A673 (cell line): ENCODE measurements at places on chromosomes 3 and 15. TPM values are rescaled to one million over a fixed set of nuclear protein-coding genes. Genes with fewer than 3 reads are reported as not detected.
A peak's percentile ranks its signal among the peaks of the same experiment; 100 is the strongest.

DNA sequence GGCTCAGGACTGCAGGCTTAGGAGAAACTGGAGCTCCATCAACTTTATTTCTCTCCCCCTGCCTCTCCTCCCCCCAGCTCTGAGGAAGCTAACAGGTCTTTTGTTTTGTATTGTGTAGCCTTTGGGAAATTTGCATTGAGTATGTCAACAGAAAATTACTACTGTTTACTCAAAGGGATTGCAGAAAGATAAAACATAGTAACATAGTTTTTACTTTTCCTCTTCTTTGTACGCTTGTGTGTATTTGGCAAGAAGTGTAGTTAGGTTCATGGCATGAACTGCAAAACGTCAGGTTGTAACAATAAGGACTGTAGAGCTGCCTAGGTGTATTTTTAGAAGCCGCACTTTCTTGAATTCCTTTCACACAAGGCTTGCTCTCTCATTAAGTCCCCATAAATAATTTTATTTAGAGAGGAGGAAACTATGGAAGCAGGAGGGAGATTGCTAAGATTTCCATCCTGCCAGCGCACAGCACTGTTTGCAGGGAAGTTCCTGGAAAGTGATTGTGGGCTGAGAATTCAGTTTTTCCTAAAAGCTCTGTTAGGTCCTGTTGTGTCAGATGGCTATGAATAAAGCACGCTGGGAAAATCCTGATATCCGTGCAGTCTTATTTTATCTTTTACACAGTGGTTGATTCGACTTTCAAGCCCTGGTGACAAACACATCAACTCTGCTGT lies 21.1 kb upstream of the SATB1 start:
- DNase-seq: no peak

GRCh38 chr3:131236421-131236820 lies 145.2 kb upstream of the NUDT16 start:
- no peak for DNase-seq

GRCh38 chr3:179871782-179872181 lies 165.0 kb downstream of the PEX5L start:
- DNase-seq: no peak

DNA sequence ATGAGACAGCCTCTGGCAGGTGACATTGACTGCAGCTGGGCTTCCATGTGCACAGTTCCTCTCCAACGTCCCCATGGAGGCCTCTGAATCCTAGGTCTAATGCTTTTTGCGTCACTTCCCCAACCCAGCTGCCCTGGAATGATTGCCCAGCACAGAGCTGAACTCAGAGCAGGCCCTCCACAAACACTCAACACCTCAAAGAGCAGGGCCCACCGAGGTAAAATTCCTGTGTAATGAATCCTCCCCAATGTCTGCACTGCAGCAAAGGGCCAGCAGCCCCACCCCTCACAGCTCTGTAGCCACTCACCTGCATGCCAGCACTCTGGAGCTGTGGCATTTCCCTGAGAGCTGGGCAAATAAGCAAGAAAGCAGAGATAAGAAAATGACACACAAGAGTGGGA lies 42.6 kb upstream of the DUSP7 start:
- no peak for DNase-seq

DNA sequence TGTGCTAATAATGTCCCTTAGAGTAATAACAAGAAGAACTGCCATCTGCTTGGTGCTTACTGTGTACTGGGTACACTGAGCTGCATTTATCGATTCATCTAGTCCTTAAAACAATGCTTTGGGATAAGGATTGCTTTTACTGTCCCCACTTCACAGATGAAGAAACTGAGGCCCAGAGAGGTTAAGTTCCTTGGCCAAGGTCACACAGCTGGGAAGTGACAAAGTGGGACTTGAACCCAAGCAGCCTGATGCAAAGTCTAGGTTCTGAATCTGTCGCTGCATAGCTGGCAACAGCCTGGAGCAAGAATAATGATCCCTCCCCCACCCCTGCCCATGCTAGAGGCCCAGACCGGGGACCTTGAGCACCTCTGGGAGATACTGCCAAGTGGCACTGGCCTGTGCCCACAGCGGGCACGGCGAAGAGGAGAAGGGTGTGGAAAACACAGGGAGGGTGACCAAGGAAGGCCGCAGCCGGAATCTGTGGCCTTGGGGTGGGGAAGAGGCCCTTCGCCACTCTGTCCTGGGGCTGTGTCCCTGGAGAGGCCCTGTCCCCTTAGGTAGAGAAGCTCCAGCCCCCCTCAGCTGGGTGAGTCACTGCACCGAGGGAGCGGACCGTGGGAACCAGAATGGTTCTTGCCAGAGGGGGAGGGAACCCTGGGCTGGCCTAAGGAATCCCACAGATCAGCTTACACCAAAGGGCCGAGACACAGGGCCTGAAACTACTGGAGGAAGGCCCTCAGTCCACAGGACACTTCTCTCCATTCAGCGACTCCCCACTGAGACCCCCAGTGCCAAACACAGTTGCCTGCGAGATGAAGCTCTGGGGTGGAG lies 3.5 kb downstream of the PLXND1 start:
- peak; percentile 54 for DNase-seq

DNA sequence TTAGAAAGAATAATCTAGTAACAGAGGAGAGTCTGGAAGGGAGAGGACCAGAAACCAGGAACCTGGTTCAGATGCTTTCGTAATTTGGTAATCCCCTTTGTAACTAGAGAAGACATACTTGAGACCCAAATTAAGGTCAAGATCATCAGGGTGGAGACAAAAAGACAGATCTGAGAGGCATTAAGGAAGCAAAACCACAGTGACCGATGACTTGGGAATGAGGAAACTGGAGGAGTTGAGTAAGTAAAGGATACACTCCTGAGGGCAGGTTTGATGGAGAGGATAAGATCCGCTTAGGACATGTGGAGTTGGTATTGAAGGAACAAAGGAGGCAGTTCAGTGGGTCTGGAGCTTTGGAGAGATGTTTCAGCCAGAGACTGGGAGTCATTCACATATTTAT lies 23.6 kb upstream of the BCL2A1 start:
- no peak for DNase-seq

Gene NOP10
- 200 and 208 TPM in 2 replicates for total RNA-seq
